ENCODE measurements at places on chromosomes 13 and 19. TPM values are rescaled to one million over a fixed set of nuclear protein-coding genes. Genes with fewer than 3 reads are reported as not detected.

The KMT2B gene
- 3.1 TPM for total RNA-seq

The SPRY2 gene
- total RNA-seq: 10.2 TPM

The KLF12 gene
- total RNA-seq: 2.8 TPM

The HCST gene
- 0.22 TPM for total RNA-seq

The LAIR1 gene
- total RNA-seq: not detected

The IL12RB1 gene
- under 0.01 TPM for total RNA-seq

The LAIR2 gene
- not detected for total RNA-seq

The SLITRK6 gene
- total RNA-seq: not detected

The BBC3 gene
- total RNA-seq: 16.5 TPM

The NTF4 gene
- total RNA-seq: not detected

The ZNF134 gene
- 13.7 TPM for total RNA-seq

The NKPD1 gene
- total RNA-seq: 0.20 TPM

The IGFLR1 gene
- 0.20 TPM for total RNA-seq

The ZNF442 gene
- 2.8 TPM for total RNA-seq

The PRR22 gene
- total RNA-seq: 0.22 TPM

The CEACAM1 gene
- total RNA-seq: 36.9 TPM

The ZNF221 gene
- total RNA-seq: 3.3 TPM

All from lung microvascular endothelial cell (primary cell).